GDM1 (cell line): ENCODE measurements at places on chromosomes 6 and 20.
A peak's percentile ranks its signal among the peaks of the same experiment; 100 is the strongest.

GRCh38 chr6:130583268-130583667, 217.5 kb downstream of the TMEM200A start:
- DNase-seq = no peak

DNA sequence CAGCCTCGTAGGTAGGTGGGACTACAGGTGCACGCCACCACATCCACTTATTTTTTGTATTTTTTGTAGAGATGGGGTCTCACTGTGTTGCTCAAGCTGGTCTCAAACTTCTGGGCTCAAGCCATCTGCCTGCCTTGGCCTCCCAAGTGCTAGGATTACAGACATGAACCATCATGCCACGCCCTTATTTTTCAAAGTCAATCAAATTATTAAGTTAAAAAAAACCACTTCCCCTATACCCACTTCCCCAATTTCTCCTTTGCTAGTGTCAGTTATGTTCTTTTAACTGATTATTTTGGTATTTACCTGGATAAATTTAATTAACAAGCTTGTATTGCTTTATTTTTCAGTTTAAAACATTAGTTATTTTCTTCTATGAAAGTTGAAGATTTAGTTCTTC, 49.6 kb downstream of the RIOK1 start:
- no peak for DNase-seq

DNA sequence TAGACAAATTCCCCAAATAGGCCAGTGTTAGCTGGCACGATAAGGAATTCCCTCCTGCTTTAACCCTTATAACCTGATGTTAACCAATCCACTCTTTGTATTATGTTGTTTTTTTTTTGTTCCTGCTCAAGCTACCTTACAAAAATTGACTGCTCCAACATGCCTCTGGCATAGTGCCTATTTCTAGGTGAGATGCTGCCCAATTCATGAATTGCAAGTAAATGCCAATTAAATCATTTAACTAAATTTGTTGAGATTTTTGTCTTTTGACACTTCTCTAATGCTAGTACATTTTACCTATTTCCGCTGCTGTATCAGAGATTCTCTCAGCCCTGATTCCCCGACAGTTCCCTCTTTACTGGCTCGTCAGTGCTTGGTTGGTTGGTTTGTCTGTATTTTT, 66.5 kb downstream of the HECA start:
- DNase-seq = no peak

DNA sequence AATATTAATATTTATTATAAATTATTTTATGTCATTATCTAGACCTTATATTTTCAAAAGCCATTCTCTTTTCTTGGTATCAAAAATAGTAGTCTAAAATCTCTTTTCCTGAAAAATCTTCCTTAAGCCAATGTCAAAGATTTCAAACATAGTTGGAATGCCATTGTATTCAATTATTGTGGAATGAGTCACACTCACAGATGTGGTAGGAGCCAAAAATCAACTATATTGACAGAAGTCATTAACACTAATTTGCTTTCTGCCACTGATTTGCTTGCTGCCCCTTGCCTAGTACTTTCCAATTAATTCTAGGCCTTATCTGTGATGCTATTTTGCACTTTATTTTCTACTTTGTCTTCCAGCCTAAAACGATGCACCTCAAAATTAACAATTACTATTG, 1326.3 kb upstream of the GJE1 start:
- DNase-seq = no peak

DNA sequence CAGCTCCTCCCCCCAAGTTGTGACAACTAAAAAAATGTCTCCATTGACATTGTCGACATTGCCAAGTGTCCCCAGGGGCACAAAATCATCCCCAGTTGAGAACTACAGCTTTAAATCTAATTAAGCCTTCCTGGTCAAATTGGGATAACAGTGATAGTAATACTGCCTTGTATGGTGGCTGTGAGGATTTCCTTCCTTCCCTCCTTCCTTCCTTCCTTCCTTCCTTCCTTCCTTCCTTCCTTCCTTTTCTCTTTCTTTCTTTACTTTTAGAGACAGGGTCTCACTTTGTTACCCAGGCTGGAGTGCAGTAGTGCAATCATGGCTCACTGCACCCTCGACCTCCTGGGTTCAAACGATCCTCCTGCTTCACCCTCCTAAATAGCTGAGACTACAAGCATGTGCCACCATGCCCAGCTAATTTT, 29.5 kb upstream of the ARFGEF2 start:
- no peak for DNase-seq

DNA sequence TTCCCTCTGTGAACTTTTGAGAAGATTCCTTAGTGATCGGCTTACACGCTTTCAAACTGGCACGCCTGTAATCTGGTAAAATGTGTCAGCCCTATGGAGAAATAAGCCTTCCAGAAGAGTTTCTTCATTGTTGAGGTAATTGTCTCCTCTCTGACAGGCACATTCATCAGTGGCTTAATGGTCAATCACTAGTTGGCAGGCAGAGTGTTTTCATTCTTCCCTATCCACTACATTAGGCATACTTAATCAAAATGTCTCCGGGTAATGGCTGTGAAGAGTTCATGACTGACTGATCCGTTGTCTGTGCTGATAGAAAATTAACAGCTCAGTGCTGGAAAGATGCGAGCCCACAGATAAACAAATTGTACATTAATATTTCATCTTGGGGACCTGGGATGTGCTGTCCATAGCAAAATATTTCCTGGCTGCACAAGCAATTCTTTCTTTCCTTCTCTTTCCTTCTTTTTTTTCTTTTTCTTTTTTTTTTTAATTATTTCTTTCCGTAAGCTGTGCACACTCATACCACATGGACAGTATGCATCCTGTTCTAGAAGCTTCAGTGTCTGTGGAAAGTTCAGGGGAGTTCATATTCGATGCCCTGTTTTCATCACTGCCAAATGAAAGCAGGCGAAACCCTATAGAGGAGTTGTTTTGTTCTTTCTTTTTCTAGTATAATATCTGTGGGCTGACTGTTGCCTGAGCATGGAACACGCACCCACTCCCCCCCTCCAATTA, 31.4 kb downstream of the TSHZ2 start:
- DNase-seq = no peak

GRCh38 chr20:24850176-24850575, 98.9 kb upstream of the CST7 start:
- DNase-seq = no peak

- DNase-seq = no peak
Observed at GRCh38 chr20:42756991-42757390, 432.7 kb downstream of the PTPRT start.

GRCh38 chr6:3916211-3916610, 67.0 kb downstream of the FAM50B start:
- no peak for DNase-seq

DNA sequence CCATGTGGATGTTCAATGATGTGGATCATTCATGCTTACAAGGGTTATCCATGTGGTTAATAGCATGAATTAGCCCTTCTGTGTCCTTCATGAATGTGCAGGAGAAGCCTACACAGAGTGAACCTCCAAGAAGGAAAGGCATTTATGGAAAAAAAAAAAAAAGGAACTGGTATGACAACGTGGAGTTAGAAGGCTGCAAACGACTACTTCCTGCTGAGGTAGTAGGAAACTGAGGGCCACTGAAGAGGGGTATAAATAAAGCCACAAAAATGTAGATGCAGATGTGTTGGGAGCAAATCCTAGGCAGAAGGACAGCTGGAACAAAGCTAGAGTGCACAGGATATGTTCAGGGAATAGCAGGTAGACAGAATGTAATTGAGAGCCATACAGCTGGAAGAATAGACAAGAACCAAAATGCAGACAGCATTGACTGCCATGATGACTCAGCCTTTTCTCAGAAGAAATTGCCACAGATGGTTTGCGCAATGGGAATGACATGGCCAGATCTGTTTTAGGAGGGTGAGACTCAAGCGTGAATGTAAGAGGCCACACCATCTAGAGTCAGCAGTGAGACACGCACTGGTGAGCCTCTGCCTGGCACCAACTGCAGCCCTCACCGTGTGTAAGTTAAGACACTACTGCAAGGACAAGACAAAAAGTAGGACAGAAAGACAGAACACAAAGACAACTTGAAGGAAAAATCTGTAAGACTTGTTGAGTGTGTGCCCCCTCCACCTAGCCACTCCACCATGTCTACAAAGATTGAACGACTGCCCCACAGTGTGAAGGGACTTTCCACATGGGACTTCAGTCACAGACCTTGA, 79.8 kb downstream of the KIF13A start:
- peak; percentile 88 for DNase-seq

DNA sequence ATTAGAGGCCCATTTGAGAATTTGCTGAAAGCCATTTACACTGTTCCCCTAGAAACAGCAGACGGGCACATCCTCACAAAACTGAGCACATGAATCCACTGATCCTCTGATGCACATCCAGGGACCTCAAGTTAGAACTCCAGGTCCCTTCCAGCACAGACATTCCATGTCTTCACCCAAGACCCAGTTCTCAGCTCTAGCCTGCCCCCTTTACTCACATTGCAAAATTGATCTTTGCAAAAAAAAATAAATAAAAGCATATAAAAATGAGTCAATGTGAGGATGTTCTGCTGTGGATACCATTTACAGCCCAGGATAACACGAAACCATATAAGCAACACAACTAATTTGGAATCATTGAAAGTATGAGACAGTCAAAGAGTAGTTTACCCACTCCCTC, 458.2 kb upstream of the JARID2 start:
- DNase-seq = no peak

DNA sequence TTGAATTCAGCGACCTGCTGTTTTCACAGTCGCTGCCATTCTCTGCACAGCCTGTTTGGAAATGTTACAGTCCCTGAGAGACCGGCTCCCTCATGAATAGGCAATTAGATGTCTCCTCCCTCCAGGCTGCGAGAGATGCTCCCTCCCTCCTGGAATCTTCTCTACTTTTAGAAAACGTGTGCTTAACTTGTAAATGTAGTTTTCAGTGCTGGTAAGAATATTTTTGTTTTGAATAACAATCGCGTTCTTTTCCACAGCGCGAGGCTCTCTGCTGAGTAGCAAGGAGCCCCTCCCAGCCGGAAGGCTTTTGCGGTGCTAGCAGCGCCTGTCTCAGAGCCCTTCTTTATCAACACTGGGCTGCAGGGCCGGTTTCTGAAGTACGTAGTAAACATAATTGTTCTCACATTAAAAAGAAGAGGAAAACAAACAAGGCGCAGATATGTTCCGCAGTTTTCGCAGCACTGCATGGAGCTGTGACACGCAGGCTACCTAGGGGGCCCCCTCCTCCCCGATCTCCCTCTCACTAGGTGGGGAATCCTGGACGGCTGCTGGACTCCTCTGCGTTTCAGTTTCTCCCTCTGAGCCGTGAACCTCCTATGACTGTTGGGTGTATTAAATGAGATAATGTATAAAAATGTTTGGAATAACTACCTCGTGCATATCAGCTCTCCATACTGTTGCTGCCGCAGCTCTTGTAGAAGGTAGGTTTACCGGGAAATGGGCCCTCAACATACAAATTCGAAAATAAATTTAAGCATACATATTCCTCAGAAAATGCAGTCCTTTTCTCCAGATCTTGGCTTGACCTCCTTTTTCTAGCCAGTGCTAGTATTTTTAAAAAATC, 79.0 kb upstream of the SPACA1 start:
- no peak for DNase-seq

DNA sequence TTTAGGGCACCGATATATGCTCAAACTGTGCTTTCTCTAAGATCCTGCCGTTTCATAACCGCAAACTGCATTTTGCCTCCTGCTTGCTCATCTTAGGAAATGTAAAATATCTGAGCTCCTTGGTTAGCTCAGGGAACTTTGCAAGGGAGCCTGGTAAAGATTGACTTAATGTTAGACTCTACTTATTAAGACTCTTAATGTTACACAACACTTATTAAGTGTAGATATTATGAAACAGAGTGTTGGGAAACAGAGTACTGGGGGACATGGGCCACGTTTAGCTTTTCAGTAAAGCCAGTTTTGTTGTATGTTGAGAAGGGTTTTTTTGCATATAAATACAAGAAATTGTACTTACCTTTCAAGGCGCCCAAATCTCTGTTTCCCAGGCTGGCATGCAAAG, 1.9 kb downstream of the LTV1 start:
- no peak for DNase-seq

DNA sequence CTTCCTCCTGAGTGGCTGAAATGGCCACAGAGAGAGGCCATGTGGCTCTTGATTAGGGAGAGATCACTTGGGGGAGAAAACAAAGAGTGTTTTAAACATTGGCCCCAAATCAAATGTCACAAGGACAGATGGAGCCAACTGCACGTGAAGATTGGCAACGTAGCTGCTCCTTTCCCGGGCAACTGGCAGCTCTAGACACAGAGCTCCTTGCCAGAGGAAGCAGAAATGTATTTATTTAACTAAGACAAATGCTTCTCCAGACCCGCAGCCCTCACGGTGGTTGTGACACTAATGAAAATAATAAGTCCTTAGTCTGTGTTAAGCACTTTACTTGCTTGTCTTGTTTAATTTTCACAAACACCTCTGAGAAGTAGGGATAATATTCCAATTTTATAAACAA, 49.6 kb upstream of the DSN1 start:
- no peak for DNase-seq

- DNase-seq = no peak
Observed at GRCh38 chr6:131688286-131688685, 12.9 kb downstream of the OR2A4 start.

DNA sequence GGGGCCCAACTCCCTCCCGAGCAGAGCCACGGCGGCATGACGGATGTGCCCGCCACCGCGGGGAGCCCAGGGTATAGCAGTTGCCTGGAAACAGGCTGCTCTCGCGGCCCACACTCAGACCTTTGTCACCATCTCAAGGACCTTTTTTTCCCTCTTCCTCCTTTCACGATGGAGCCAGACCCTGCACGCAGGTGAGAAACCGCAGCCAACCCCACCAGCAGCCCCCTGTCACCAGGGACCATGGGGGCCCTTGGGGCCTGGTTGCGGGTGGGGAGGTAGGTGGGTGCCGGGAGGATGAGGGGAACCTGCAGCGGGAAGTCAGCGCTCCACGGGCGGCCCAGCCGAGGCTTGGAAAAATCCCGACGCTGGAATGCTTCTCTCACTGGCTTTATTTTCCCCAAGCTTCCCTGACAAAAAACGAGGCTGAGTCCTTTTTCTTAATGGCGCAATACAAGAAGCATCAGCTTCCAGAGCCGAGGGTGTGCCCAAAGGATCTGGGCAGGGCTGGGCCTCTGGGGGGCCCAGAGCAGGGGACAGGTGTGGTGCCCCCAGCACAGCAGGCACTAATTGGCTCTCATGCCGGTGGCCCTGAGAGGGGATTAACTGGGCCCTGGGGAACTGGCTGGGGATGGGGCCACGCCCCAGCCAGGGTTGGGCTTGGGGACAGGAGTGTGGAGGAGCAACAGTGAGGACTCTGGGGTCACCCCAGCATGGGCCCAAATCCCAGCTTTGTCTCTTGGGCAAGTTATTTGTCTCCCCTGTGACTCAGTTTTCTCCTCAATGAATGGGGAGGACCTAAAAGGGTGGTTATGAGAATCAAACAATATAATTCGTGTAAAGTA, 23.9 kb downstream of the NOL4L start:
- DNase-seq = no peak
